GM12878 (cell line): ENCODE measurements at places on chromosomes 13 and 19.

GRCh38 chr13:69997061-69997460 lies 110.6 kb upstream of the ATXN8OS start:
- DNase-seq, result no peak

DNA sequence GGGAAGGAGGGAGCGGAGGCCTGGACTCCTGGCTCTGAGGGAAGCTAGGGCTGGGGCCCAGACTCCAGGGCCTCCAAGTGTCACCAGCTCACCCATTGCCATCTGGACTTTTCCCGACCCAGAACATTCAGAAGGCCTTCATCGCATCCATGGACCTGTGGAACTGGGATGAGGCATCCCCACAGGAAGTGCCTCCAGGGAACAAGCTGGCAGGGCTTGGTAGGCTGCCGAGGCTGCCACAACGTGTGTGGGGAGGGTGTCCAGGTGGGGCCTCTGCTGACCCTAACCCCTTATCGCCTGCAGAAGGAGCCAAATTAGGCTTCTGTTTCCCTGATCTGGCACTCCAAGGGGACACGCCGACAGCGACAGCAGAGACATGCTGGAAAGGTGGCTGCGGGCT lies 767 bp downstream of the ETV2 start:
- no peak for DNase-seq

GRCh38 chr13:47679401-47679800 lies 321.7 kb downstream of the SUCLA2 start:
- no peak for DNase-seq

GRCh38 chr13:51001335-51001734 lies 91.7 kb downstream of the RNASEH2B start:
- no peak for DNase-seq

DNA sequence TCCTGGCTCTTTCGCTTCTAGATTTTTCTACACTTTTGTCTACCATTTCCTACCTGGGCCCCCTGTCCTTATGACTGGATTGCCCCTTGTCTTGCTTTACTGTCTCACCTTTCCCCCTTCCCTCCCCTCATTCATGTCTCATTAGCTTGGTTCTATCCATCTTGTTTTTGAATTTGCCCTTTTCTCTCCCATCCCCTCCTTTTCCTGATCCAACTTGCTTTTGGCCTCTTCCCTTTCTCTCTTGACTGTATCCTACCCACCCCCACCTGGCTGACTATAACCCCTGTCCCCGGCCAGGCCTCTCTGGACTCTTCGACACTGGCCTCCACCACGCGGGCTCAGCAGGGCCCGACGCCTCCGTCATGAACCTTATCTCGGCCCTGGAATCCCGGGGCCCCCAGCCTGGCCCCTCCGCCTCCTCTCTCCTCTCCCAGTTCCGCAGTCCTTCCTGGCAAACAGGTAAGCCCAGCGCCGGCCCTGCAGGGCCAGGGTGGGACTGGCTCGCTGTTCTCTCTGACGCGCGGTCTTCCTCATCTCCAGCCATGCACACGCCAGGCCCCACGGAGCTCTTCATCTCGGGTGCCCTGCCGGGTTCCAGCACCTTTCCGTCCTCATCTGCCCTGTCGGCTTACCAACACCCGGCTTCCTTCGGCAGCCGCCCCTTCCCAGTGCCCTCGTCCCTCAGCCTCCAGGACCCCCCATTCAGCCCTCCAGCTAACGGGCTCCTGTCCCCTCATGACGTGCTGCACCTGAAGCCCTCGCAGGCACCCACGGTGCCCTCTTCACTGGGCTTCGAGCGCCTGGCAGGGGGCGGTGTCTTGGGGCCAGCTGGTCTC lies 3.4 kb downstream of the PRR12 start:
- no peak for DNase-seq

DNA sequence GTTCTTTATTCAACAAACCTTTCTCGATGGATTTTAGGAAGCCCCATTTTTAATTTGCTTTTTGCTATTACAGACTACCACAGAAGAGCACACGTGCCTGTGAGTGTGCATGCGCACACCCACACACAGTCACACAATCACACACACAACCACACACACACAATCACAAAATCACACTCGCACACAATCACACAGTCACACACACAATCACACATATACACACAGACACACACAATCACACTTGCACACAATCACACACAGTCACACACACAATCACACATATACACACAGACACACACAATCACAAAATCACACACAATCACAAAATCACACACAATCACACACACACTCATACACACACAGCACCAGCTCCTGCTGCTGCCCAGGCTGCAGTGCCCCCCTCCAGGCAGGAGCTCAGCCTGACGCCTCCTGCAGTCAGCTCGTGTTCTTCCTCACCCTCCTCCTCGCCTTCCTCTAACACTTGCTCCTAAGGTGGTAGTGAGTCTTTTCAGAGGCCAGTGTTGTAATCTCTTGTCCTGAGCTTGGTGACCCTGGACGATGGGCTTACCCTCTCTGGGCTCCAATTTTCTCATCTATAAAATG lies 125.0 kb upstream of the SOX1 start:
- no peak for DNase-seq

- no peak for DNase-seq
These were observed 114.3 kb downstream of the TEX26 start for GRCh38 chr13:31046711-31047279.

GRCh38 chr19:7326105-7326877 lies 22.4 kb upstream of the ARHGEF18 start:
- DNase-seq, result no peak

DNA sequence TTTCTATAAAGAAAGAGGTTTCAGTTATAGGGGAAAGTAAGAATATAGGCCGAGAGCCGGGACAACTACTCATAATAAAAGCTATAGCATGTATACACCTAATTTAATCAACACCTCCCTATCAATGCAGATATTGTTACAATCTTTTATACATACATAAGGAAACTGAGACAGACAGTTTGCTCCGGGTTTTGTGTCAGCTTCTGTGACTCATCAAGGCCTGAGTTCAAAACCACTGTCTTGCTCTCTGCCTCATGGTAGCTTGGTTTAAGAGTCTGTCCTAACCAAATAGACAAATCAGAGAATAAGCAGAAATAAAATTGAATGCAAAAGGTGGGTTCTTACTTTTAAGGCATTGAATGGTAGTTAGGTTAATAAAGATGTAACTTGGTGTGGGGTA lies 222.9 kb downstream of the GGACT start:
- no peak for DNase-seq
